ENCODE measurements at places on chromosomes 2 and 18.
A peak's percentile ranks its signal among the peaks of the same experiment; 100 is the strongest.

- no peak overlapping the region for H3K4me3 ChIP-seq
- no peak for DNase-seq
- H3K27me3 ChIP-seq, result no peaks in the 10 kb centered on the region
These were observed 181.2 kb downstream of the FAM124B start for GRCh38 chr2:224220586-224221255.

DNA sequence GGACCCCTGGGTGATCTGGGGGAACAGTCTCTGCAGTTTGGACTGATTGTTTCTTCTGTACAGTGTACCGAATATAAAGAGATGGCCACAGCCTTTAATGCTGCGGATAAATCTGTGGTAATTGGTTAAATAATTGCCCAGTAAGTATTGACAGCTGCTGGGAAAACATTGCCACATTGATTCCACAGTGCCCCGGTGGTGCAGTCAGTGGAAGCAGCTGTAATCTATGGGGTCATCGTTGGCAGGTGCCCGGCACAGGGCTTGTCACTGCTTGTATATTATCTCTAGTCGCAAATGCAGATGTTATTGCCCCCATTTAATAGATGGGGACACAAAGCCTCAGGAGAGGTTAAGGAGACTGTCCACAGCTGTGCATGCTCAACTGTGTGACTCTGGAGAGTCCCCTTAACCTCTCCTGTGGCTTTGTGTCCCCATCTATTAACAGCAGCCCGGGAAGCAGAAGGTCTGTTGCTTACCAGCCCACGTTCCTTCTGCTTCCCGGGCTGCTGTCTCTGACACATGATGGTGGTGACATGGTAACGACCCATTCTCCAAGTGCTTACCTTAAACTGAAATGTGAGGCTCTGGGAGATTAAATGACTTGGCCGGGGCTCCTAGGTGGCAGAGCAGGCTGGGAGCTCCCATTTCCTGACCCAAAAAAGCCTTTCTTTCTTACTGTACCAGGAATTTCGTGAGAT is 76.9 kb downstream of the NCK2 start:
- peaks cover 6% of the 10 kb centered on the region for H3K36me3 ChIP-seq
- H3K4me1 ChIP-seq, result no peaks in the 10 kb centered on the region
- H3K27me3 ChIP-seq, result no peaks in the 10 kb centered on the region
- H3K27ac ChIP-seq, result no peak overlapping the region
- no peak for DNase-seq

DNA sequence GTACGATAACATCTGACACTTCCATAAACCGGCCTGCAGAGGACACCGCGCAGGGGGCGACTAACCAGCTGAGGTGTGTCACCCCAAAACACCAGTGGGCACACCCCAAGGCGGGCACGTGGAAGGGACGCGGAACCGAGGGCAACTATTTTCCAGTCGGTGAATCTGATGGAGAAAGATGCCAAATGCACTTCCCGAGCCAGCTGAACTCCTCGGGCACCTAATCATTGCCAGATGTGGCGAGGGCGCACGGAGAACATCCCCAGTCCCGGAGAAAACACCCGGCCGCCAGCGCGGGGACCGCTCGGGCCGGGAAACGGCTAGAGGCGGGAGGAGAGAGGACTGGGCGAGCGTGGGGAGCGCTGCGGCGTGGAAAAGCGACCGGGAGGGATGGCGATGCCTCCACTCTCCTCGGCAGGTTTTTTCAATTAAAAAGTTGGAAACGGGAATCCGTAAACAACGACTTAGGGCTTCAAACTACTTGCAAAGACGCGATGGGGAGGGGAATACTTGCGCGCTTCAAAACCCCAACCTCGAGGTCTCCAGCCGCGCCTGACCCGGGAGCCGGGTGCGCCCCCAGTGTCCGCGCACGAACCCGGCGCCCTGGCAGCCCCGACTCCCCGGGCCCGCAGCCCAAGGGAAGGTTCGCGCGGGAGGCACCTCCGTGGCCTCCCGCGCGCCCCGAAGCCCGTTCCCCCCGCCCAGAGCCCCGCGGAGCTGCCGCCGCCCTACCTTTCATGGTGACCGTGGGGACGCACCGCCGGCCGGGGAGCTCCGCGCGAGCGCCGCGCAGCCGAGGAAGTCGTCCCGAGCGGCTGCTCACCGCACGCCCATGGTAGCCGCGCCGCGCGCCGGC is 497 bp downstream of the COLEC12 start:
- no peak overlapping the region for H3K27ac ChIP-seq
- no peak for DNase-seq
- no peak overlapping the region for H3K4me3 ChIP-seq
- peaks cover 3% of the 10 kb centered on the region for H3K4me1 ChIP-seq
- no peaks in the 10 kb centered on the region for H3K36me3 ChIP-seq

- H3K36me3 ChIP-seq, result no peaks in the 10 kb centered on the region
- H3K27me3 ChIP-seq, result no peaks in the 10 kb centered on the region
- H3K4me3 ChIP-seq, result no peak overlapping the region
- H3K27ac ChIP-seq, result peak overlapping the region; percentile 19
- DNase-seq, result peak; percentile 46
- H3K4me1 ChIP-seq, result peaks cover 44% of the 10 kb centered on the region
These were observed 130.6 kb upstream of the HAAO start for GRCh38 chr2:42922790-42923579.

Data from keratinocyte (primary cell).